ENCODE measurements at places on chromosomes 16 and 17.
A peak's percentile ranks its signal among the peaks of the same experiment; 100 is the strongest.

DNA sequence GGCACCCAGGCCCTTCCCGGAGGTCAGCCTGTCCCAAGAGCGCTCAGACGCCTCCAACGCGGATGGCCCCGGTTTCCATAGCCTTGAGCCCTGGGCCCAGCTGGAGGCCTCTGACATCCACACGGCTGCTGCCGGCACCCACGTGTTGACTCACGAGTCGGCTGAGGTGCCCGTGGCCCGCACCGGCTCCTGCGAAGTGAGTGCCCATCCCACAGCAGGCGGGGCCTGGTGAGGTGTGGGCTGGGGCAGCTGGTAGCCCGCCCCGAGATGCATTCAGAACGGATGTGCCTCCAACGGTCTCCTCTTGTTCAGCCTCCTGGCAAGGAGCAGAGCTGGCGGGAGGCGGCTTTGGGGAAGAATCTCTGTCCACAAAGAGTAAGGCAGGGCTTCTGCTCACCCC, 2.7 kb downstream of the WDR90 start:
- no peak for DNase-seq

DNA sequence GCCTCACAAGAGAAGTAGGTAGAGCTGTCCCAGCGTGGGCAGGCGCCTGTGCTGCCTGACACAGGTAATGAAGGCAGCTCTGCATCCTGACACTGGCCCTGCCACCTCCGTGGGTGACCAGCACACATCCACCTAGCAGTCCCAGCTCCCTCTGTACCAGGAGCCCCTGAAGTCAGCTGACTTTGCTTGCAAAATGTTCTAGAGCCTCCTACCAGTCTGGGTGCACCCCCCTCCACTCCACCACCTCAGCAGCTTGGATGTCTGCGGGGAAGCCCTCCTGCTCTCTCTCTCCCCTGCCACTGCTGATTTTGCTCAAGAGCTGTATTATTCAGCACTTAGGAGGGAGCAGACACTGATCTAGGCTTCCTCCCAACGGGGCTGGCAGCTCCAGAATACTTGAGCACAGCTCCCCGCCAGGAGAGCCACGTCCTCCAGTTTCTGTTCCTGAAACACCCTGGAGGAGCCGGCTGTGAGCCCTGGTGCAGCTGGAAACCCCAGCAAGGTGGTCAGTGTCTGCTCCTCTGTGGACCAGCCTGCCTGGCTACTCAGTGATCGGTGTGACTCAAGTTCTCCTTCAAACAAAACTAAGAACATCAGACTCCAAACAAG, 1.0 kb downstream of the RNF166 start:
- peak; percentile 29 for DNase-seq

- DNase-seq, result peak; percentile 84
Observed at GRCh38 chr17:75250009-75250471, 11.4 kb downstream of the GGA3 start.

DNA sequence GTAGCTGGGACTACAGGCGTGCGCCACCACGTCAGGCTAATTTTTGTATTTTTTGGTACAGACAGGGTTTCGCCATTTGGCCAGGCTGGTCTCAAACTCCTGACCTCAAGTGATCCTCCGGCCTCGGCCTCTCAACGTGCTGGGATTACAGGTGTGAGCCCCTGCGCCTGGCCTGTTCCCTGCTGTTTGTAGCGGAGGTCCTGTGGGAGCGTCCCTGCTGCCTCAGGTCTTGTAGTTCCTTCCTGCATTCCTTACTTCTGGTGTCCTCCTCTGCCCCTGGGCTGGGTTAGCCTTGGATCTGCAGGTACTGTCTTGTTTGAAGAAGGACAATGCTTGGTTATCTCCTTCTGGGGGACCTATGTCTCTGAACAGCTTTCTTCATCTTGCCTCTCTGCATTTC, 23.6 kb upstream of the G6PC1 start:
- no peak for DNase-seq

DNA sequence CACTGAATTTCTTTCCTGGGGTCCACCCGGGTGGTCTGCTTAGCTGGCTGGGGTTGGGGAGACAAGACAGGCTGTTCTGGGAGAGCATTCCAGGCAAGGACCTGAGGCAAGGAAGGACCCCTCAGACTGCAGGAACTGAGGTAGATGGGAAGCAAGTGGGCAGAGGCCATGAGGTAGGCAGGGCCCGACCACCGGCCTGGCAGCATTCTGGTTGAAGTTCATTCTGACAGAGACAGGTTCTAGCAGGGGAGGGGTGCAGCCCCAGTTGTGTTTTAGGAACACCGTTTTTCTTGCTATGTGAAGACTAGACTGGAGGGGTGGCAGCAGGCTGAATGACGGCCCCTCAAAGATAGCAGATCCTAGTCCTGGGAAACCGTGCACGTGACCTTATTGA, 17.5 kb downstream of the B9D1 start:
- no peak for DNase-seq

GRCh38 chr16:83054283-83054682, 427.5 kb downstream of the CDH13 start:
- DNase-seq, result no peak

GRCh38 chr16:82876951-82877350, 250.2 kb downstream of the CDH13 start:
- no peak for DNase-seq

DNA sequence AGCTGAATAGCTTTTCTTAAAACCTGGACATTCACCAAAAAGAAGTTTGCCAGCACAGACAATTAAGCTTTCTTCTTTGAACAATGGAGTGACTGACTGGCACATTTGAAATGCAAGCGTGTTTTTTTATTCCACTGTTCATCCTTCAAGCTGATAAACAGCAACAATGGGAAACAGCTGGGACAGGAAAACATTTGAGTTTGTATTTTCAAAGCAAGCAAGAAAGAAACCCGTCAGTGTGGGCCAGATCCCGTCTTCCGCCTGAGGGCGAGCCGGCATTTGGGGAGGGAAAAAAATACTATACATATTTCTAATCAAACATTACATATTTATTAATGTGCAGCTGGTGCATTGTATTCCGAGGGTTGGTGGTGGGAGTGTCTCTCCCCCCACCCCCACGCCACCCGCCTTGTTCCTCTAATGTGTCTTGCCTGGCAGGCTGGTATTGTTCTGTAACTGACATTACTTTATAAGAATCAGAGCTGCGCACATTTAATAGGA, 94.3 kb downstream of the CYLD start:
- DNase-seq, result no peak

- no peak for DNase-seq
Observed at GRCh38 chr16:13194766-13195165, 293.4 kb downstream of the SHISA9 start.

- no peak for DNase-seq
Observed at GRCh38 chr16:48330841-48331192, 54.4 kb downstream of the SIAH1 start.

DNA sequence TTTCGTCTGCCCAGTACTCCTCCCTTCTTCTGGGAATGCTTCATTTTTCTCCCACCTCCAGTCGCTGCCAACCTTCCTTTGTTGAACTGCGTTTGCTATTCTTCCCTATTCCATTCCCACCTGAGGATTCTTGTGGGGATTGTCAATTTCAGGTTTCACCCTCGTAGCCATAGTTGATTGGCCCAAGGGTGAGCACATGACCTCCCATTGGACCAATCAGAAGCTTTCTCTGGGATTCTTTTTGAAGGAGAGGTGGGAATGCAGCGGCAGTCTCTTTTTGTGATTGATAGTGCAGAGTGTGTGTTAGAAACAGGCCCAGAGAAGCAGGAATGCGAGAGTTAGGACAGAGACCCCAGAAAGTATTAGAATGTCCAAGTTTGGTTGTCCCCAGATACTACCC, 49.1 kb upstream of the GPRC5B start:
- DNase-seq, result no peak

DNA sequence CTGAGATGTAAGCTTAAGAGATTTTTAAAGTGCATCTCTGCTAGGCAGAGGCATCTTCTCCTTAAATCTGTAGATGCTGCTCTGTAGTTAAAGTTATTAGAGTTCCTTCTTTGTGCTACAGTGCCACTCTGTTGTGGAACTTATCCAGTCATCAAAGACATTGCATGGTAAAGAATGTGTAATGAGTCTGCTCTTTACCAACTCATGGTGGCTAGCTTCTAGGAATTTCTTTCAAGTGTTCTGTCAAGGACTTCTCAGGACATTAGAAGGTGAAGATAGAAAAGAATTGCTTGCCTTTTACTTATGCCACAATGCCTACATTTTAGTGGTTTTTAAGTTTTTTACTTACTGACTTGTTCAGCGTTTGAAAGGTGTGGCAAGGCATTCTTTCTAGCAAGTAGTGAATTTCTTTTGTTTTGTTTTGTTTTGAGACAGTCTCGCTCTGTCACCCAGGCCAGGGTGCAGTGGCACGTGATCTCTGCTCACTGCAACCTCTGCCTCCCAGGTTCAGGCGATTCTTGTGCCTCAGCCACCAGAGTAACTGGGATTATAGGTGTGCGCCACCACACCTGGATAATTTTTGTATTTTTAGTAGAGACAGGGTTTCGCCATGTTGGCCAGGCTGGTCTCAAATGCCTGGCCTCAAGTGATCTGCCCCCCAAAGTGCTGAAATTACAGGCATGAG, 20.3 kb upstream of the ARL2BP start:
- no peak for DNase-seq

- peak; percentile 88 for DNase-seq
Observed at GRCh38 chr17:2828397-2829038, 32.3 kb downstream of the RAP1GAP2 start.

GRCh38 chr17:12731839-12732238, 57.5 kb upstream of the ARHGAP44 start:
- no peak for DNase-seq

DNA sequence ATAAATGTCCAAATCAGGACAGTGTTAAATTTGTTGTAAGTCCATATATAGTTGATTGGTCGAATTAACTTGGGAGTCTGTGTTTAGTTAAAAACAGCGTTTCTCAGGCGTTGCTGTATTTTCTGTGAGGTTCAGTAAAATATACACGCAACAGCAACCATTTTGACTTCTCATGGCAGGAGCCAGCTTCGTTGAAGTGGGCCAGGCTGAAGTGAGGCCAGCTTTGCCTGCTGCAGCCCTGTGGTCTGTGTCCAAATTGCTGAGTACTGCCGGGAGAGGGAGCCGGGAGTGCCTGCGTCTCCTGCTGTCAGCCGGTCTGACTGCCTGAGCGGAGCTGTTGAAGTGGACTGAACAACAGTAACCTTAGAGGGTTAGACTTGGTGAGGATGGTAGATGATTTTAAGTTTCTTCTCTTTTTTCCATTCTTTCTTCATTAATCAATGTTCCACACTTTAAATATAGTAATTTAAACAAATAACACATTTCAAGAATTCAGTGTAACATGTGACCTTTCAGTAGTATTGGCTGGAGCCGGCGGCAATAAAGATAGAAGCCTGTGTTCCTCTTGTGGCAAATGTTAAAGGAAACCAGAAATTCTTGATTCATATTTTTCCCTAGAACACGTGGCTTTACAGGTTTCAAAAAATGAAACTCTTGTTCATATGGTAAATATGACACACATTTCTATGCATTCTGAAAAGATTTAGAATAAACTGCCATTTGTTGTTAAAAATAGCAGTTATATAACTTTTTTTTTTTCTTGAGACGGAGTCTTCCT, 37.0 kb upstream of the ZNF750 start:
- no peak for DNase-seq

DNA sequence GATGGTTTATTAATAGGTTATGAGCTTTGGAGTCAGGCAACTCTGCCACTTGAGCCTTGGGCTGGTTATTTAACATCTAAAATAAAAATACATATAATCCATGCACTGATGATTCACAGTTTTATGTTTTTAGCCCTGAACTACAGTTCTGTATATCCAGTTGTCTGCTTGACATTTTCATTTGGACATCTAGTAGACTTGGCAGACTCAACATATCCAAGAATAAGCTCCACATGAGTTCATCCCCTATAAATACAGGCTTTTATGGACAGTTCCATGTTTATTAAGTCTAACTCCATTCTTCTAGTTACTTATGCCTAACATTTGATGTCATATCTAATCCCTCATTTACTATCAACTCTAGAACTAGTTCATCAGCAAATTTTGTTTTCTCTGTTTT, 174.2 kb downstream of the KIF2B start:
- DNase-seq, result no peak

- no peak for DNase-seq
Observed at GRCh38 chr16:48125888-48126287, 29.9 kb downstream of the ABCC12 start.

- no peak for DNase-seq
Observed at GRCh38 chr16:54525104-54525503, 238.5 kb upstream of the IRX3 start.

GRCh38 chr17:41406205-41406604, 8.8 kb upstream of the KRT31 start:
- no peak for DNase-seq

DNA sequence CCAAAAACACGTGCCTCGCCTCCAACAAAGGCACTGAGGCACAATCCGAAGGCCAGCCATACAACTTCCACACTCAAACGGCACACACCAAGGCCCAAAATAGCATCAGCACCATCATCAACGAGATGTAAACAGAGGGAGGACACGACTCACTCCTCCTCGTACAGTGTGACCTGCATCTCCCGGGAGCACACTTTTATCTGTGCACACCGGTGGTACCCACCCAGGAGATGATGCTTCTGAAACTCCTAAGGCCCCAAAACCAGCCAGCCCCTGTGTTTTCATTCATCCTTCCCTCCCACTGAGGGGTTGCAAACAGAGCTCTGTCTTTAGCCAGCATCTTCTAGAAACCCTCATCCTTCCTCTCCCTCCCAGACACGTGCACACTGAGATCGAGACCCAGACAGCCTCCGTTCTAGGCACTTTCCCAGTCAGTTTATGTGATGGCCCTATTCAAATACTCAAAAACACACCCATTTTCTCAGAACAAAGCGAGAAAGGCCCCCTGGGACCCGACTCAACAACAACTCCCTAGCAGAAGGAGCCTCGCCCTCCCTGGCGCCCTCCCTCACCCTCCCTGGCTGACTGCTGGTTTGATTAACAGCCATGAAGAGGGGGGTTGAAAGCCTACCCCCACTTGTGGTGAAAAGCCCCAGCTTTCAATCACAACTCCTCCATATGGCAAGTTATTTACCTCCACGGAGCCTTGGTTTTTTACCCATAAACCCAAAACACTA, 76.3 kb downstream of the GAS7 start:
- DNase-seq, result no peak

GRCh38 chr16:48524348-48525200, 85.4 kb downstream of the N4BP1 start:
- DNase-seq, result no peak

- DNase-seq, result peak; percentile 77
Observed at GRCh38 chr17:76272541-76273444, 7.6 kb downstream of the UBALD2 start.

DNA sequence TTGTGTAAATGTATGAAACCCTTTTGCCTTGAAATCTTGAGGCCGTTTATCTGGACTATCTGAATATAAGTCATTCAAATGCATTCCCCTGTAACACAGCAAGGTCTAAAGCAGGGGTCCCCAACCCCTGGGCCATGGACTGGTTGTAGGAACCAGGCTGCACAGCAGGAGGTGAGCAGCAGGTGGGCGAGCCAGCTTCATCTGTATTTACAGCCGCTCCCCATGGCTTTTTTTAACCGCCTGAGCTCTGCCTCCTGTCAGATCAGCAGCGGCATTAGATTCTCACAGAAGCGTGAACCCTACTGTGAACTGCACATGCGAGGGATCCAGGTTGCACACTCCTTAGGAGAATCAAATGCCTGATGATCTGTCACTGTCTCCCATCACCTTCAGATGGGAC, 24.1 kb downstream of the DNAH3 start:
- no peak for DNase-seq

- DNase-seq, result no peak
Observed at GRCh38 chr16:72198771-72199201, 26.8 kb upstream of the PMFBP1 start.

- no peak for DNase-seq
Observed at GRCh38 chr17:33837281-33837680, 417.8 kb upstream of the CCL2 start.

GRCh38 chr16:19882186-19882585, 2.5 kb downstream of the GPRC5B start:
- DNase-seq, result no peak

- DNase-seq, result no peak
Observed at GRCh38 chr17:31788571-31788946, 70.5 kb downstream of the COPRS start.

Measured in stimulated activated CD4-positive, alpha-beta T cell treated with anti-CD3 and anti-CD28 coated beads, Interleukin-2, amount 100 ng/mL, for 24 hours (primary cell).